Stimulated activated CD8-positive, alpha-beta memory T cell treated with anti-CD3 and anti-CD28 coated beads, Interleukin-15, amount 100 ng/mL, for 24 hours (primary cell): ENCODE measurements at places on chromosomes 2 and 18.

DNA sequence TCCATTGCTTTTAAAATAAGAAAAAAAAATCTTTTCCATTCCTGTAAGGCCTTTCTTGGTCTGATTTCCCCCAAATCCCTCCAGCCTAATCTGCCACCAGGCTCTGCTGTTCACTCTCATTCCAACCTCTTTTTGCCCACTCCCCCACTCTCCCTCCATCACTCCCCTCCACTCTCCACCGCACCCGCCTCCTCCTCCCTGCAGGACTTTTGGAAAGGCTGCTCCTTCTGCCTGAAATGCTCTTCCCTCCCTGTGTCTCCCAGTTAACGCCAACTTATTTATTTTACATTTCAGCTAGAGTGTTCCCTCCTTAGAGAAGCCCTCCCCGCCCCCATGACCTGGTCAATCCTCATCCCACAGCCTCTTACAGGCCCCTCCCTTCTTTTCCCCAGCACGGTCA, 4.7 kb upstream of the WNT6 start:
- no peak for DNase-seq

GRCh38 chr2:98664323-98664722, 55.9 kb downstream of the UNC50 start:
- no peak for DNase-seq

GRCh38 chr2:36013064-36013463, 342.5 kb upstream of the CRIM1 start:
- no peak for DNase-seq

DNA sequence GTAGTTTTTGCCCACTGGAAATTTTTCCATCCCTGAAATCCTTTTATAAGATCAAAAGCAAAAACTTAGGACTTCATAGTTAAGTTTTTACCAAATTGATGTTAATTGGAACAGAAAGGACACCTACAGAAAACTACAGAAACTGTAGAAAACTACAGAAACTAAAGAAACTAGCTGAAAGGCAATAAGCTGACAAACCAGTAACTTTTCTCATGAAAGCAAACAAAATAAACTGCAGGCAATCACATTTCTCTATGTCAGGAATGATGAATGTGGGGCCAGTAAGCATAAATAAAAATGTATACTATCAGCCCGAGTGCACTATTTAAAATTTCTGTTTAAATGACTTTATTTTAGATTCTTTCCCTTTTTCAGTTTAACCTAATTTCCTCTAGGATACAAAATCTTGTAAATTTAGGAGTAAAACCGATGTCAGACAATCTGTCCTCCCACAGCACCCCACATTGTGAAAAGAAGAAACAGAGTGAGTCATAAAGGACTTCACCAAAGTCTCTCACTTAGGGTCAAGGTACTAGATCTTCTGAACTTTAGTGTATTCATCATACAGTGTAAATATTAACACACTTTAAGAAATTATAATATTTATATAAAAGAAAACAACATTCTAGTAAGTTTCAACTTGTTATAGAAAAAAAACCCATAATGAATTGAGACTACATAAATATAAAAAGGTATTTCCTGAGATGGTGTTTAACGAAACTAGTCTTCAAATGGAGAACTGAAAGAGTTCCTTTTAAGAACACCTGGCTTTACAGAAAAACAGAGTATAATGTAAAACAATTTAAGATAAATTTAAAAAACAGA, 46.6 kb downstream of the USP40 start:
- no peak for DNase-seq

DNA sequence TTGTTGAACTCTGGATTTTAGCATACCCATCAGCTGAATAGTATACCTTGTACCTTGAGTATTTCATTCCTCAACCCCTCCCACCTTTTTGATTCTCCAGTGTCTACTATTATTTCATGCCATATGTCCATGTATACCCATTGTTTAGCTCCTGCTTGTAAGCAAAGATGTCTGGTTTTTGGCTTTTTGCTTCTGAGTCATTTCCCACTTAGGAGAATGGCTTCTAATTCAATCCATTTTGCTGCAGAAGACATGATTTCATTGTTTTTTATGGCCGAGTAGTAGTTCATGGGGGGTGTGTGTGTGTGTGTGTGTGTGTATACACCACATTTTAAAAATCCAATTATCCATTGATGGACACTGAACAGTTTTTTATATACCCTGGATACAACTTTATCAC, 24.3 kb upstream of the MOCOS start:
- DNase-seq, result no peak

GRCh38 chr2:1707771-1708418, 36.4 kb downstream of the PXDN start:
- DNase-seq, result no peak

GRCh38 chr2:226352941-226353560, 446.6 kb downstream of the IRS1 start:
- no peak for DNase-seq

DNA sequence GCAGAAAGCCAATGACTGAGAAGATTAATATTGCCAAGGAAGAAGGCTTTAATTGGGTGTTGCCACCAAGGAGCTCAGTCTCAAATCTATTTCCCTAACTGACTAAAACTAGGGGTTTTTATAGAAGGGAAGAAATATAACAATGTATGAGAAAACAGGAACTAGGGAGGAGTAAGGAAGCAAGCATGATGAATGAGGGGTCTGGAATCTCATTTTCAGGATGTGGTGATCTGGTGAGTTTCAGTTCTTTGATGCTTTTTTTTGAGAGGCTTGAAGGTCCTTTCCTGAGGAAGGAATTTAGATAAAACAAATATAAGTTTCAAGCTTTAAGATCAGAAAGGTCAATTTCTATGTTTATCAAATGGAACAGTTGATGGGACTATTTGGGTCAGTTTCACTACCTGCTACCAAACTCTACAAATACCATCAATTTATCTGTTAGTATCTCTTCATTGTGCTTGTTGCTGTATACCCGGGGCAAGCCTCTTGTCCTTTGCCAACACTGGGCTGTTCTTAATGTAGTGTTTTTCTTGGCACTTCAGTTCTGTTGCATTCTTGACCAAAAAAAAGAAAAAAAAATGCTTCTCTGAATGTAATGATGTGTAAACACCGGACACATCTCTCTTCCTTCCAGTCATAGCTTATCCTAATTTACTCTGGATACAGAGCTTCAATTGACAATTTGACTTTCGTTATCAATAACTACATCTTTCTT, 357.0 kb downstream of the GALNT13 start:
- DNase-seq, result no peak

DNA sequence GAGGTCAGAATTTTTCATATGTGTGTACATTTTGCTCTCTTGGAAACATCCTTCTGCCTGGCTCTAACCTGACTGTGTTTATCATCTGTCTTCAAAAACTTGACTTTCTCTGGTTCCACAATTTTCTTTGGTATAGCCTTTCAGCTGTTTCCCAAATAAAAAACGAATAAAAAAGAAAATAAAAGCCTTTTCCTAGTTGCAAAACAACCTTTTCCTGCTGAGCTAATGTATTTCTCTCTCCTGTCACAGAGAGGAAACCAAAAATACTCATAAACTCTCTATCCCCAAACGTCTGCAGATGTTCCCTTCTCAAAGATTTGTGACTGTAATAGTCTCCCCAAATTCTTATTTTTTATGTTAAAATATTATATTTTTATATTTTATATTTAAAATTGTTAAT, 505.3 kb upstream of the SLC39A10 start:
- no peak for DNase-seq

GRCh38 chr2:163572850-163573249, 163.0 kb downstream of the FIGN start:
- no peak for DNase-seq

GRCh38 chr2:37632310-37632709, 39.1 kb downstream of the CDC42EP3 start:
- no peak for DNase-seq

GRCh38 chr2:160730296-160730995, 236.8 kb upstream of the RBMS1 start:
- DNase-seq, result no peak

DNA sequence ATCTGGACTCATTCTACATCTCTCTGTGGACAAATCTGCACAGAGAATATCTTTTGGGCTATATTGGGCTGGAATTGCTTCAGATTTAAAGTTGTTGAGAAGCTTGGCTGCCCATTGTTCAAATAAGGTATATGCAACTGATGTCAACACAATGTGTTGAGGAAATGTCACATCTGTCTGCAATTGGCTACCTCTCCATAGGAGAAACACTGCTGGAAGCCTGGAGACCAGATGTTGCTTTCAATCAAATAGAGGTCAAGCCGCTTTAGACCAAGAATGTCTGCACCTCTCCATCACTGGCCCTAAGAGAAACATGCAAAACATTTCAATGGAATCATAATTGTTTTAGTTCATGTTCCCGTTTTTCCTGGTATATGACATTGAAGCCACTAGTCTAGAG, 720.2 kb downstream of the SLC4A3 start:
- DNase-seq, result no peak

DNA sequence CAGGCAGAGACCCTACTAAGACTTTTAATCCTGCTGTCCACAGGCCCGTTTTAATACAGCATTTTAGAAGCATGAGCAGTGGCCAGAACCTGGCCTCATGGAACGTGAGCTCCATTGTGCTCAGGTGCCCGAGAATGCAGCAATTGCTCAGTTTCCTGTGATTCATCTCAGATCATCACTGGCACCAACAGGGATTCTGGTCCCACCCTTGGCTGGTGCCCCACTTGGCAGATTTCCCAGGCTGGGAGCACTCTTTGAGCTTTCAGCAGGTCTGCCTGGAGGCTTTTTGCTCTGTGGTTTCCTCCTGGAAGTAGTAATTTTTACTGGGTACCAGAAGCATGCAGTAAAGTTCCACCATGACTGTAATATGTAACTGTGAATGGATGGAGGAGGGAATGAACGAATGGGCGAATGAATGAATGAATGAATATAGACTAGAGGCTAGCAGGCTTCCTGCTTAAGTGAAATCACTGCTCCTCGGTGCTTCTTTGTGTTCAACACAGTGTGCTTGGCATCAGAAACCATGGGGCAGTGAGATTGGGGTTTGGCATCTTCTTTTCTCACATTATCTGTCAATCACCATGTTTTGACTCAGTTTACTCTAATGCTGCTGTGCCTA, 312.9 kb downstream of the PRKCE start:
- DNase-seq, result no peak

DNA sequence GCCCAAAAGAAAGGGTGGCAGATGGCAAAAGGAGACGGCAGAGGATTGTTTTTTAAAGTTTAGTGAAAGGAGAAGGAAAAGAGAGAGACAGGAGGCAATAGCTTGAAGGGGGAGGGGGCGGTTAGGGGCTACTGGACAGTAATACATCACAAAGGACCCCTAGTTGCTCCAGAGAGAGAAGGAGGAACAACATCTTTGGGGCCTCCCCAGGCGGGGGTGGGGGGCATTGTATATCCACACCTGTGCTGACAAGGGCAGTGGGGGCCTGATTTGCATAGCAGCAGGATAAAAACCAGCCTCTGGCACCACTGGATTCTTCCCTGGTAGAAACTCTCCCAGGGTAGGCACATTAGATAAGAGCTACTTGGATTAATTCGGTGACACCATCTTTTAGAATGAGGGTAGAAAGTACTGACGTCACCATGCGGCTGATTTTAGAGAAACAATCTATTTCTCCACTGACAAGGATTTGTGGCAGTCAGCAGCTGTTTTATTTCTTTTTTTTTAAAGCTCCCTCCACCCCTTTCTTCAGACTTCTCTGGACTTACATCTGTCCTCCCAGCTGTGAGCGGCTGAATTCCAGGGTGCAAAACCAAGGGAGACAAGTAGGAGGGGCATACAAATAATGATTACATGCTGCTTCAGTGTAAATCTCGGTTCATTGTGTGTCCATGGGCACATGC, 199.8 kb upstream of the NRP2 start:
- no peak for DNase-seq

GRCh38 chr2:9274701-9275343, 68.2 kb downstream of the ASAP2 start:
- no peak for DNase-seq

DNA sequence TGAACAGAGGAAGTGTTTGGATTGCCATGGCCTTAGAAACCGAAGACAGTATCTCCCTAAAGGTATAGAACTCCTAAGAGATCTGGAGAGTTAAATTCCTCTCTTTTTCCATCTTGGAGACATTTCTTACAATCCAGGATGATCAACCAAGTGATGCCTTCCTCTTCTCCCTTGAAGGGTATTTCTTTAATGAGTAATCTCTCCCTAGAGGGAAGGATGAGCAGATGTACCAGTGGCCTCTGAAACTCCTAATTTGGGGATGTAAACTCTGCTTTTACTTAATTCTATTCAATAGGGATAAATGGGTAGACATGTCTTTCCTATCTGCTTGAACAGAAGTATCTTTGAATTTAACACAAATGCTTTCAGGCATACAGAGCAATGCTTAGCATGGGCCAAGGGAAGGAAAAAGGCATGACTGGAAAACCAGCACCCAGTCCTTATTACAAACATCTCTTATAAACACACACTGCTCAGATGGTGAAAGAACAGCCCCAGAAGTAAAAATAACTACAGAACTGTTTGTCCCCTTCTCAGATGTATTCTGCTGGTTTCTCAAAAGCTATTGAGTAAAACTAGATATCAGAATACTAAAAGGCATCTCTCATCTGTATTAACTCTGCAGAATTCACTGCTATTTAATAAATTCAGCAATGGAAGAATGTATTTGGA, 4.7 kb upstream of the THNSL2 start:
- DNase-seq, result no peak

DNA sequence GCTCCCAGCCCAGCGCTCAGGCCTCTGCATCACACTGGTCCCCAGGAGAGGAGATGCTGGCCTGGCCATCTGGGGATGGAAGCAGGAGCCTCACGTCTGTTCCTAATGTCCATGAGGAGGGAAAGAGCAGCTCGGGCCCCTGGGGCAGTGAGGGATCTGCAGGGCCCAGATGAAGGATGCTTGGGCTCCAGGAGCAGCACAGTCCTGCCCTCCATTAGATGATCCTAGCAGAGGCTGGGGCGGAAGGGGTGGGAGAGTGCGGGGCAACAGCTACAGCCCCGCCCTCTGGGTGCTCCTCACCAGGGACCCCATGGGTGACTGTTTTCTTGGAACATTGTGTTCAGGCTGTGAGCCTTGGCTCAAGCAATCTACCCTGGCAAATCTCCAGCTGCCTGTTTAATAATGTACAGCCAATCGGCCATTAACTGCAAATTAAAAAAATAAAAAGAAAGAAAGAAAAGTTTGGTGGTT, 49.7 kb downstream of the TNS1 start:
- DNase-seq, result no peak

GRCh38 chr2:11019614-11020013, 107.9 kb downstream of the KCNF1 start:
- DNase-seq, result no peak

- no peak for DNase-seq
Observed at GRCh38 chr2:127388423-127389164, 819 bp upstream of the MAP3K2 start.

DNA sequence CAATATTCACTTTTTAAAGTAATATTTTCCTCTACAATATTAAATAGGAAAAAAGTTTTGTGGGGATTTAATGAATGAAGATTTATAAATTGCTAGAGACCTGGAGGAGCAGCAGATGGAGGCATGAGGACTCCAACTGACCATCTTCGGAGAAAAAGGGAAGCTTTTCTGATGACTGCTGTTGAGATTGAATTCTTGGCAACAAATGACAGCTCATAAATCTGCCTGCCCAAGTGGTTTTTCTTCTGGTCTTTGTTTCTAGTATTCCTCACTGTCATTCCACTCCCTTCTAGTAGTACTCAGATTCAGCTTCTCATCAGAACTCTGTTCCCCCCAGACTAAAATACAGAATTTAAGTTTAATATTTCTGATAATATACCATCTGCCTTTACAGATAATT, 157.0 kb downstream of the EML6 start:
- DNase-seq, result no peak
